ENCODE measurements at places on chromosomes 5 and 9.

- no peak for DNase-seq
These were observed 168.0 kb upstream of the ZNF618 start for GRCh38 chr9:113707953-113708695.

GRCh38 chr9:35370241-35370640 lies 119.7 kb upstream of the RUSC2 start:
- no peak for DNase-seq

- DNase-seq = peak; percentile 14
These were observed 6.7 kb upstream of the CDH6 start for GRCh38 chr5:31186672-31187267.

DNA sequence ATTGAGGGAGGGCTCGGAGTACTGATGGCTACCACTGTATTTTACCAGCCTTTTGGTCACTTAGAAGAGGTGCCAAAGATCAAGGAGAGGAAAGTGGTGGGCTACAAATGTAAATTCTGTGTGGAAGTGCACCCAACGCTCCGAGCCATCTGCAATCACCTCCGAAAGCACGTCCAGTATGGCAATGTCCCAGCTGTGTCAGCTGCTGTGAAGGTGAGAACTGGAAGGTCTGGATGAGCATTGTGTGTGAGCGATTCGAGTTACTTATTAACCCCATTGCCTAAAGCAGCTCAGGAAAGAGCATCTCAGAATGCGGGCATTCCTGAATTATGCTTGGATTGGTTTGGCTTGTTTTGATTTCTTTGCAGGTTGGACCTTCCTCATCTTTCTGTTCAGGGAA lies 67.5 kb downstream of the ZNF462 start:
- no peak for DNase-seq

GRCh38 chr5:81657386-81657785 lies 93.5 kb downstream of the SSBP2 start:
- no peak for DNase-seq

DNA sequence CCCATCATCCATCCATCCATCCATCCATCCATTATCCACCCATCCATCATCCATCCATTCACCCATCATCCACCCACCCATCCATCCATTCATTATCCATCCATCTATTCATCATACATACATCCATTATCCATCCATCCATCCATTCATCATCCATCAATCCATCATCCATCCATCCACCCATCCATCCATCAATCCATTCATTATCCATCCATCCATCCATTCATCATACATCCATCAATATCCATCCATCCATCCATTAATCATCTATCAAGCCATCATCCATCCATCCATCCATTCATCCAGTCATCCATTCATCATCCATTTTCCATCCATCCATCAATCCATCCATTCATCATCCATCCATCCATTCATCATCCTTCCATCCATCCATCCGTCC lies 89.0 kb downstream of the NSG2 start:
- no peak for DNase-seq

DNA sequence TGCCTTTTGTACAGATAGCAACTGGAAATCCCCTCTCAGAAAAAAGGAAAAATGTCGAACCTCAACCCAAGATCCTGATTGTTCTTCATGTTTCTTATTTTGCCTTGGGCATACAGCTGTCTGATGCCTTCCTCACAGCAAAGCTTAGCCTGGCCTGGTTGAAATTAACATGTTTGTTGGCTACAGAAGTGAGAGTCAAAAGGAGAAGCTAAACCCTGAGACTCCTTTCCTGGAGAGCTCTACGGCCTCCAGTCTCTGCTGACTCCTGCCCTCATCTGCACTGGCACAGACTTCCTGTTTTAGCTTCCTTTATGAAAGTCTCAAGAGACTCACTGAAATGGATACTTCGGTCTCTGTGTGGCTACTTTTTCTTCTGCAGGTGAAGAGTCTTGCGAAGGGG lies 186.7 kb downstream of the PARP8 start:
- peak; percentile 9 for DNase-seq

DNA sequence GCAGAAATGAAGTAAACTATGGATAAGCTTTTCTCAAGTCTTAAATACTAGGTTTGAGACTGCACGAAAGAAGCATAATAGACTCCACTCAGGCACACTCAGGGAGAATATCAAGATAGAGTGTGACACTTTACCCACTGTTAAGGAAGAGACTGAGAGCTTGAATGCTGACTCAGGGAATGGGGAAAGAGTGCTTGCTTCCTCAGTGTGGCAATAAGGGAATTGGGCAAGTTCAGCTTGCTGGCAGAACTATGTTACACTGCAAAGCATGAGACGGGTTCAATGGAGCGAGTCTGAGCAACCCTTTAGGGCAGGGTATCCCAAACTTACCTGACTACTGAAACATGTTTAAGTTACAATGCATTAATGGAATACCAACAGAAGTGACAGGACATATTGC lies 237.7 kb upstream of the MEF2C start:
- DNase-seq = no peak

- DNase-seq = no peak
These were observed 46.3 kb downstream of the DENND1A start for GRCh38 chr9:123883634-123884033.

- DNase-seq = no peak
These were observed 7.0 kb upstream of the MVB12B start for GRCh38 chr9:126319671-126320070.

DNA sequence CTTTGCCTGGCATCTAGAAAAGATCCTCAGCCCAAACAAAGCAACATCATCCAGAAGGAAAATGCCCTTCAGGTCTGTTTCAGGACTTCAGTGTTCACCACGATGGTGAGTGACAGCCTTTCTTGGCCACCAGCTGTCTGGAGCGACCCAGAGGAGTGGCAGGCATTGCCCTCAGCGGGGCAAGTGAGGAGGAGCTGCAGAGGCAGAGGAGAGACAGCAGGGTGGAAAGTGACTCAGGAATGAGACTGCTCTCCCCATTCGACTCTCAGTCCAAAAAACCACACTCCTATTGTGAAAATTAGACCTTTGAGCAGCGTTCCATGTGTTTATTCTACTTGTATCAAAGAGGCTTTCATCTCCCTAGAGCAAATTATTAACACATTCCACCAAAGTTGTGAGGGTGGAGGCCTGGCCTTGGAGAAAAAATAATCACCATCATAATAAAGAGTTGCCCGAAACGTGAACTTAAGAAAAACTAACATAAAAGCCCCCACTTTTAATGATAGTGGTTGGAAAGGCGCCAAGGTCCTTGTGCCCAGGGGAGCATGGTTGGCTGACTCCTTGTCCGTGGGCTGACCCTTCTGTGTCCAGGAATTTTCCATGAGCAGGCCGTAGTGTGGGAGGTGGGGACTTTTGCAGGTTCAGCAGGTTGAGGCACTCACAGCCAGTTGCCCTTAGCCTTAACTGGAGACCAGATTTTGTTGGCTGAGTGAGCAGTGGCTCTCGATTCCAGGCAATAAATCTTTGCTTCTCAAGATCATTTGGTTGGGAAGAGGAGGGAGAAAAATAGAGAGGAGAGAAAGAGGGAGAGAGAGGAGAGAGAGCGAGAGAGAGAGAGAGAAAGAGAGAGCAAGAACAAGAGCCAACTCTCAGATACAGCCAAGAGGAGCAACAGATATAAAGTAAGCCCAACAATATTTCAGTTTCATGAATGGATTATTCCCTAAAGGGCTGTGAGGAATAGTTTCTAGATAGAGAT lies 125.9 kb upstream of the ANKRD55 start:
- no peak for DNase-seq

DNA sequence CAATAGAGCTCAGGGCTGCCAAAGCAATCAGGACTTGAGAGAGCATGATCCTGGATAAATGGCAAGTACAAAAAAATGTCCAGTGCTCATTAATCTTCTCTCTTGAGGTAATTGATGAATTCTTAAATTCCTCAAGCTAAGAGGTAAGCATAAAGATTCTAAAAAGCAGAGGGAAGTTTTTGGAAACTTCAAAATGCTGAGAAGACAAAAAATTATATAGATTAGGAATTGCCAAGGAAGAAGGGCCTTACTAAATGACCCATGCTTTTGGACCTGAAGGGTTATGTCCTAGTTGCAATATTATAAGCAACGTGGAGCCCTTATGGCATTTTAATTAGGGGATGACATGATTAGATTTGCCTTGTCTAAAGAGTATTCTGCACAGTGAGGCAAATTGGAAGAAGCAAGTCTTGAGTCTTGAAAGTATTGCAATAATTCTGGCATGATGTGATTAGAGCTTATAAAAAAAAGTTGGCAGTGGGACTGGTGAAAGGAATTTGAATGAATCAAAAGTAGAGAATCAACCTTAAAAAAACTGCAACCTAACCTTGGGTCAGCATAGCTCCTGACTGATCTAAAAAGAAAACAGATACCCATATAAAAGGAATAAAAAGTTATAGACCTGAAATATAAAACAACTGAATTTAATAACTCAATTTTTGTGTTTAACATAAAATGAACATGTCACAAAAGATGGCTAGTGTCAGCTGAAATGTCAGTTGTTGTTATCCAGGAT lies 323.8 kb upstream of the ARRDC3 start:
- no peak for DNase-seq

GRCh38 chr9:105318729-105319191 lies 74.3 kb downstream of the SLC44A1 start:
- no peak for DNase-seq

DNA sequence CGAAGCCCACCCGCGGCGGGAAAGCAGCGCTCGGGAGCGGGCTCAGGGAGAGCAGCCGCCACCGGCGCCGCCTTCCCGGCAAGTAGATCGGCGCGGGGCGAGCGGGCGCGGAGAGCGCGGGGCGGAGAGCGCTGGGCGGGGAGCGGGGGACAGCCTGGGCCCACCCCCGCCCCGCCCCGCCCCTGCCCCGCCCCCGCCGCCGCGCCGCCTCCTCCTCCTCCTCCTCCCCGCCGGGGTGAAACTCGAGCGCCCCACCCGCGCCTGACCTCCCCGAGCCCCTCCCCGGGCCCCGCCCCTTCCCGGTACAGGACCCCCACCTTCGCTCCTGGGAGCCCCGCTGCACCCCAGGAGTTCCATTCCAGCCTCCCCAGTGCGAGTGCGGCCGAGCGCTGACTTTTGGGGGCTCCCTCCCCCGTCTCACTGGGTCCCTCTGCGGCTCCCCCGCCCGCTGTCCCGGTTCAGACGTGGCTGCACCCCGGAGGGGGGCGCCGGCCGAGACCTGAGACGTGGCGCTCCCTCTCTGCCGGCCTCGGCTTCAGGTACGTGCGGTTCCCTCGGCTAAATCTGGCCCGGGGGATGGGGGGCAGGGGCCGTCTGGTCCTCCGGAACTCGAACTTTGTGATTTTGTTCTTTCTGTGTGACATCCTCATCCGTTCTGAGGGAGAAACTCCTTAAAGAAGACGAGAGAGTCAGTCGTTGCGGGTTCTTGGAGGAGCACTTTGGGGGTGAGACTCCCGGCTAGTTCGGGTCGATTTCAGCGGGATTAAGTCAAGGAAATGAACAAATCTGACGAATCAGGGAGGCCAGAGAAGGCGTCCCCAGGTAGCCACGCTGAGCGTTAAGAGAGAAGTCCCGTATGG lies at the start of gene SEMA5A:
Gene SEMA5A, minus strand, starts transcription at position 84 of the 860 bp plus-strand sequence. CDS start 166,129 bp downstream, outside the sequence.
- DNase-seq = peak; percentile 13

DNA sequence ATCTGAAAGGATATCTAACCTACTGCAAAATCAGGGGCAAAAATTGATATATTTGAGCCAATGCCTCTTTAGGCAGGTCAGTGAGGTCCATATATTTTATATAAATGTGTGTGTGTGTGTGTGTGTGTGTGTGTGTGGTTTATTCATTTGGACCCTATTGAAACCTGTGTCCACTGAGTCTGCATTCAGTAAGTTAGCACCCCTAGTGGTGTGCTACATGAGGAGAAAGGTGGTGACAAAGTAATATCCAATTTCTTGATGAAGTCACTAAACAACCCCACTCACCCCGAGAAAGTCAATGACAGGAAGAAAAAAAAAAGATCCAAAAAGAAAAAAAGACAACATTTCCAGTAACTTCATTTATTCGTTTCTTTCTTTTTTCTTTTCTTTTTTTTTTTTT lies 4.1 kb downstream of the FBXW11 start:
- DNase-seq = peak; percentile 22

- no peak for DNase-seq
These were observed 76.3 kb downstream of the ZNF608 start for GRCh38 chr5:124669956-124670721.

DNA sequence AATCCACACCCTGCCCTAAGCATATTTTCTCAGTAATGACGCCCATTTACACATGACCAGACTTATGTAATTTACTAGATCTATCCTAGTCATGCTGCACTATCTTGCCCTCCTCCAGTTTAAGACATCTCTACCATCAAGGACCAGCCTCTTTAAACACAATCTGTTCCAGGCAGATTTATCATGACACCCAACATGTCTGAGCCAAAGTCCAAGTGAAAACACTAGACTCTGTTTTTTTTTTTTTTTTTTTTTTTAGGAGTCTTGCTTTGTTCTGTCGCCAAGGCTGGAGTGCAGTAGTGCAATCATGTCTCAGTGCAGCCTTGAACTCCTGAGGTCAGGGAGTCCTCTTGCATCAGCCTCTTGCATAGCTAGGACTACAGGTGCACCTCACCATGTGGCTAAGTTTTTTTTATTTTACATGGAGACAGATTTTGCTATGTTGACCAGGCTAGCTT lies 354.6 kb downstream of the ARRDC3 start:
- DNase-seq = no peak

DNA sequence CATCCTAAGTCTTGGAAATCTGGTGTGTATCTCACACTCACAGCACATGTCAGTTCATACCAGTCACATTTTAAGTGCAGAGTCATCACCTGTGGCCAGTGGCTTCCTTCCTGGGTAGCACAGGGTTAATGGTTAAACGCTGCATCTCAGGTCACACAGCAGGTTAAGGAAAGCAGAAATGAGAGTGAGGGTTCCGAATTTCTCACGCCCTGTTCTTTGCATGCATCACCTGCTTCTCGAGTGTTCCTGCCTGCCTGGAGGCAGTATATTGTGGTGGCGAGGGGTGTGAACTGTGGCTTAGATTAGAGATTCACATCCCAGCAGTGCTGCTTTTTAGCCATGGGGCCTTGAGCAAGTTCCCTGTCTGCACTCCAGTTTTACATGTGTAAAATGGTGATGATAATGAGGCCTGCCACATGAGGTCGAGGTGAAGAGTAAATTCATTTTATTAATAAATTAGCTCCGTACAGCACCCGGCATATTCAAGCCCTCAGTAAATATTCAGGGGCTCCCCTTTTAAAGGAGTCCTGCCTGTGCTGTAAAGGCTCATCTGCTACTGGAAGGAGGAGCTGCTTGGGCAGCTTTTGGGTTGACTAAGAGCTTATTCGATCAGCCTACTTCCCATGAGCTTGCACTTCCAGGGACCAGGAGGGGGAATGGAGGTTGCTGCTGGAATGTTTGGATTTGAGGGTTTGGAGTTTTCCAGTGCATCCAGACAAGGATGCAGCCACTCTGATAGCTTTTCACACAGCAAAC lies 61.1 kb upstream of the SAP30L start:
- DNase-seq = peak; percentile 18

DNA sequence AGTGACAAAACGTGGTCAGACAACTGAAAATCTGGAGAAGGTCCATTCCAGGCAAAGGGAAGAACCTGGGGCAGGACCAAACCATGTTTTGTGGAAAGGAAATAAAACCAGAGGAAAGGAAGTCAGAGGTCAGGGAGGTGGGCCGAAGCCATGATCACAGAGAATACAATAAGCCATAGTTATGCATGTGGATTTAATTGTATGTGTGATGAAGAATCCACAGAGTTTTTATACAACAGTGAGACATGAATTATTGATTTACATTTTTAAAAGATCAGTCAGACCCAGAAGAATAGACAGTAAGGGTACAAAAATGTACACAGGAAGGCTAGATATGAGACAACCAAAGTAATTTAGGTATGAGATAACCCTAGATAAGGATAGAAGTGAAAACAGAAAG lies 20.8 kb downstream of the TTC33 start:
- DNase-seq = no peak

GRCh38 chr9:83019246-83019645 lies 43.7 kb downstream of the RASEF start:
- DNase-seq = no peak

- DNase-seq = no peak
These were observed 12.8 kb downstream of the CEP78 start for GRCh38 chr9:78248635-78249034.
